Esophagus muscularis mucosa (tissue), 4 donors: ENCODE measurements at places on chromosomes 7 and 10. TPM values are rescaled to one million over a fixed set of nuclear protein-coding genes. Genes with fewer than 3 reads are reported as not detected.

Gene PDE1C
- total RNA-seq: 19.9 TPM

Gene PDZD8
- 43.7 TPM for total RNA-seq

Gene PNLIPRP3
- total RNA-seq: not detected

Gene ZNF488
- total RNA-seq: 0.11 TPM

Gene OR2A5
- total RNA-seq: not detected

Gene AGR2
- total RNA-seq: not detected

Gene CLDN4
- total RNA-seq: 0.71 TPM

Gene GIMAP5
- total RNA-seq: 48.2 TPM

DNA sequence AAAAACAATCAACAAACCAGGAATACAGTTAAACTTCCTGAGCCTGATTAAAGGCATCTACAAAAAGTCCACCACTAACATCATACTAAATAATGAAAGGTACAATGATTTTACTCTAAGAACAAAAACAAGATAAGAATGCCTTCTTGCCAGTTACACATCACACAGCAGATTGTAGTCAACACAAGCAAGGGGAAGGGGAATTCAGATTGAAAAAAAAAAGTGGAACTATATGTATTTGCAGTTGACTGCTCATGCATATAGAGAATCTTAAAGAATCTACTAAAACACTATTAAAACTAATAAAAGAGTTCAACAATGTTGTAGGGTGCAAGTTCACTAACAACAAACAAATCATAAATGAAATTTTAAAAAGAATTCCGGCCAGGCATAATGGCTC is 28.5 kb downstream of the ZNF33B start:
- no peak overlapping the region for H3K27ac ChIP-seq
- no peak for DNase-seq
- no peaks in the 10 kb centered on the region for H3K4me1 ChIP-seq
- no peaks in the 10 kb centered on the region for H3K27me3 ChIP-seq

GRCh38 chr10:111360260-111360925 is 283.6 kb downstream of the ADRA2A start:
- H3K27ac ChIP-seq: no peak overlapping the region
- no peaks in the 10 kb centered on the region for H3K27me3 ChIP-seq
- DNase-seq: peak; percentile 50
- H3K4me3 ChIP-seq: no peak overlapping the region
- no peaks in the 10 kb centered on the region for H3K4me1 ChIP-seq
- no peaks in the 10 kb centered on the region for H3K36me3 ChIP-seq

DNA sequence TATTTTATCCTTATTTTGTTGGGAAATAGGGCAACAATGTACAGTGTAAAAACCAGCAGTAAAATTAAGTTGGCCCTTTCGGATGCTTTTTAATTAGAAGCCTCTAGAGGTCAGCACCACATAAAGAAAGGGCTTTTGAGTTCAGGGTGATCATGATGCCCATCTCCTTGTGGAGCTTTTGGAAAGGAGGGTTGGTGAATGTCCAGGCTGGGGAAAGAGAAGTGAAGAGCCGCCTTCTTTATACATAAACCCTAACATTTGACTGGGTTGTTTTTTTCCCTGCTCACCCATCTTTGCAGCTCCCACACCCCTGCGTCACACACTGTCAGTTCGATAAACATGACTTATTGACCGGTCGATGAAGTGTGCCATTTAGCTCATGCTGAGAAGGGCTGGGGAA is 29.8 kb downstream of the MTURN start:
- H3K4me1 ChIP-seq: peaks cover 19% of the 10 kb centered on the region
- no peak for DNase-seq
- H3K27me3 ChIP-seq: no peaks in the 10 kb centered on the region
- H3K36me3 ChIP-seq: peaks cover 6% of the 10 kb centered on the region

GRCh38 chr7:158710651-158711102 is 6.1 kb upstream of the NCAPG2 start:
- H3K4me1 ChIP-seq: peaks cover 3% of the 10 kb centered on the region
- H3K36me3 ChIP-seq: no peaks in the 10 kb centered on the region
- no peak for DNase-seq
- no peak overlapping the region for H3K27ac ChIP-seq
- no peaks in the 10 kb centered on the region for H3K27me3 ChIP-seq
- no peak overlapping the region for H3K4me3 ChIP-seq

GRCh38 chr7:78420001-78420400 is 621.4 kb downstream of the PHTF2 start:
- no peak overlapping the region for H3K4me3 ChIP-seq
- H3K27me3 ChIP-seq: no peaks in the 10 kb centered on the region
- no peak for DNase-seq
- no peak overlapping the region for H3K27ac ChIP-seq

- no peak for DNase-seq
- no peak overlapping the region for H3K27ac ChIP-seq
- no peaks in the 10 kb centered on the region for H3K27me3 ChIP-seq
Measured at GRCh38 chr7:2362385-2363088, 7.9 kb downstream of the EIF3B start.

GRCh38 chr7:45985902-45986301 is 64.8 kb upstream of the IGFBP3 start:
- no peaks in the 10 kb centered on the region for H3K4me1 ChIP-seq
- H3K27ac ChIP-seq: no peak overlapping the region
- no peaks in the 10 kb centered on the region for H3K36me3 ChIP-seq
- peaks cover 6% of the 10 kb centered on the region for H3K27me3 ChIP-seq
- DNase-seq: peak; percentile 87

- DNase-seq: no peak
- no peak overlapping the region for H3K4me3 ChIP-seq
- H3K27me3 ChIP-seq: peaks cover 14% of the 10 kb centered on the region
- no peaks in the 10 kb centered on the region for H3K36me3 ChIP-seq
Measured at GRCh38 chr10:101563007-101563406, 25.1 kb downstream of the POLL start.

DNA sequence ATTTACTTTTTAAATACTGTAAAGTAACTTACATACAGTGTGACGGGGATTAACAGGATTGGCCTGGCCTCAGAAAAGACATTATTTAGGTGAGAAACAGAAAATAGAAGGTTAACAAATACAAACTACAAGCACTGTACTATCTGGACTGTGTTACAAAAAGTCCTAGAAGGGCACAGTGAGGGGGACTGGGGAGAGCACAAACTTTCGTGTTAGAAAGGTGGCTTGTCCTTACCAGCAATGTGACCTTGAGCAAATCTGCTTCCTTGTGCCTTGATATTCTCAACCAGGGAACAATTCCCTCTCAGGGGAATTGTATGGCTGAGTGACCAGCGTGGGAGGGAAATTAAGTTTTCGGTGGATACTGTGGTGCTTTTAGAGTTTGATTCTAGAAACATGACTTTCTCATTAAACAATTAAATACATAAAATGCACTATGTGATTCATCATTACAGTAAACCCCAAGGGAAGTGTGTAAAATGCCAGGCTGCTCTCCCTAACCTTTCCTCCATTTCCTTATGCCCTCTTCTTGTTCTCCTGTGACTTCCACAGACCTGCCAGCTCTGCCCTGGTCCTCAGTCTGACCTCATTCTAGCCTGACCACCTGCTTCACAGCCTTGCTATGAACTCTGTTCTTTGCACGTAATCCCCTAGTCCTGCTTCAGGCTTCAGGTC is 57.7 kb downstream of the OSBPL3 start:
- H3K27ac ChIP-seq: no peak overlapping the region
- no peaks in the 10 kb centered on the region for H3K36me3 ChIP-seq

DNA sequence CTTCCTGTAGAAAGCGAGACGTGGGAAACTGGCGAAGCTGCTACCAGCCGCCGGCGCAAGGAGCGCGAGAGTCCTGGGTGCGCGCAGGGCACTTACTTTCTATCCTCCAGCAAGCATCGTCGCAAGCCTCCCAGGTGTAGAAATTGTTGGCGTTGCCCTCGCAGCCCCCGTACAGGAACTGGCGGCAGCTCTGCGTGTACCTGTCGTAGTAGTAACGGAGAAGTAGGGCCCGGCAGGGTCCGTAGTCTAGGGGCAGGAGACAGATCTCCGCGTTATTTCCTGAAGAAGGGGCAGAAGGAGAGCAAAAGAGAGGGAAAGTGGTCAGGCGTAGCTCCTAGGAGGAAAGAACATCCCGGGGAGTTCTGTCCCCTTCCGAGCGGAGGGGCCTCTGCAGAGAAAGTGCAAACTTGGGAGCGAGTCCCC is 501 bp downstream of the TFPI2 start:
- peak overlapping the region; percentile 62 for H3K4me3 ChIP-seq
- DNase-seq: no peak
- H3K27me3 ChIP-seq: peaks cover 10% of the 10 kb centered on the region
- H3K36me3 ChIP-seq: no peaks in the 10 kb centered on the region

DNA sequence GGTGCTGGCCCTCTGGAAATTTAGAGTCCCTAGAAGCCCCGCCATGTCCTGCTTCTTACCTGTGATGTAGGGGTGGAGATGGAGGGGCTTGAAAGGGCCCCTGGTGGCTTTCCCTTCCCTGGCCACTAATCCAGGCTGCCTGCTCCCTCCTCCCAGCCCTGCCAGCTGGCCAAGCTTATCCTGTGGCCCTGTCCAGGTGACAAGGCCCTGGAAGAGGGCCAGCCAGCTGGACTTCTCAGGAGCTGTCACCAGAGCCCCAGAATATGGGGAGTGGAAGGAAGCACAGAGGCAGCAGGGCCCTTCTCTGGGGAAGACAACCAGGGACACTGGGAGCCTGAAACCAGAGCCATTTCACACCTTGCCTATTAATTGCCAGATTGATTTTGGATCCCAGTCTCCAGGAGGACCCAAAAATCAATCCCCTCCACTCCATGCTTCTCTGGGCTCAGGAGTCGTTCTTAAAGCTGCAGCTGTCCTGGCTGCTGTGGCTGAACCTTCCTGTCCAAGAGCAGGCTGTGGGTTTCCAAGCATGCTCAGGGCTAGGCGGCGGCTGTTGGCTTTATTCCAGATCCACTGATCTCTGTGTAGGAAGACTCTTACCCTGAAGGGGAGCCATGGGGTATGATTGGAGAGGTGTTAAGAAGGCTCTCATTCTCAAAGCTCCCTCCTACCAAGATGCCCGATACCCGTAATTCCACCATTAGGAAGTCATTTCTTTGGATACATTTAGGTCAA is 52.6 kb upstream of the PCBD1 start:
- no peaks in the 10 kb centered on the region for H3K36me3 ChIP-seq
- no peaks in the 10 kb centered on the region for H3K27me3 ChIP-seq

DNA sequence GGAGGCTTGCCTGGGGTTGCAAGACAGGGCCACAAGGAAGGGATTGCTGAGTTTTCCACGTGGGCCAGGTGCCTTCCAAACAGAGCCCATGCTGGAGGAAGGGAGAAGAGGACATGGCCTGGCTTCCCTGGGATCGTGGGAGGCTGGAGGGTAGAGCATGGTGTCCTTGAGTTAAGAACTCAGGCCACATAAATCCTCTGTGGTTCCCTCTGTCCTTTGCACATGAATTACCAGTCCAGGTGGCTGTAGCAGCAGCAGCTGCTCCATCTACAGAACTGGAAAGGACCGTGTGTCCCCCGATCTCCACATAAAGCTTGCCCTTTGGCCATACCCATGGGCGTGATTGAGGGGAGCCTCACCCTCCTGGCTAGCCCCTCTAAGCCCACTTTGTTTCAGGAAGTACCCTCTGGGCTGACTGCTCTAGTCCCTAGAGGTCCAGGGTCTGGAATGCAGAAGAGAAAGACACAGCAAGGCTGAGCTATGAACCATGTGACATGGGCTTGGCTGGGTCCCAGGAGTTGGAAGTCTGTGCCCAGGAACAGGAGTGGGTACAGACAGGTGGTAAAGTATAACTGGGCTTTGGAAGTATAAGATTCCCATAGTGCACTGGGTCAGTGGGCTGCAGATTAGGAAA is 84.9 kb downstream of the C10orf105 start:
- DNase-seq: no peak
- H3K4me3 ChIP-seq: no peak overlapping the region
- peaks cover 56% of the 10 kb centered on the region for H3K4me1 ChIP-seq
- H3K27me3 ChIP-seq: no peaks in the 10 kb centered on the region

DNA sequence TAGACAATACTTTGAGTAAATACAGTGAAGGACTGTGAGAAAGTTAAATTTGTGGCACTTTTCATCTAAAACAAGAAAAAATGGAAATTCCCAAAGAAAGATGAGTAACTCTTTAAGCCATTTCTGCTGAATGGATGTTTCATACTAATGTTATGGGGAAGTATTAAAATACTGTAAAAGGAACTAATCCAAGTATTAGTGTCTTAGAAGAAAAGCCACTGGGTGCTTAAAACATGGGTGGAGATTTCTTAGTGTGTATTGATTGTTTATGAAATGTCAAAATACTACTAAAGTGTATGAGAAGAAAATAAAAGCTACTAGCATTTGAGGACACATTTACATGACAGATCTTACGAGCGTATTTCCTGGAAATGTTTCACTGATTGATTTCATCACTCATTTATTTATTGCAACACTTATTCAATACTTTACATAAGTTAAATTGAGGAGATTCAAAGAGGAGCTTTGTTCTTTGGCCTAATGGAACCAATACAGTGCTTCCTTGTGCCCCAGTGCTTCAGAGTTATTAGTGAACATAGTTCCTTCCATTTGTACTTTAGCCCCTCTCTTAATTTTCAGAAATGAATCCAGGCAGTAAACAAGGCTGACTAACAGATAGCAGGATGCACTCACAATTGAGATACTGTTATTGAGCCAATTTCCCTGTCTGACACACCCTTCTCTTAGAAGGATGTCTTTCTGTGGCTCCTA is 155.5 kb upstream of the AHR start:
- no peaks in the 10 kb centered on the region for H3K36me3 ChIP-seq
- H3K27me3 ChIP-seq: no peaks in the 10 kb centered on the region
- peak overlapping the region; percentile 28 for H3K27ac ChIP-seq

GRCh38 chr7:107691716-107692115 is 31.1 kb downstream of the SLC26A4 start:
- peak; percentile 47 for DNase-seq
- H3K4me3 ChIP-seq: no peak overlapping the region
- peaks cover 9% of the 10 kb centered on the region for H3K4me1 ChIP-seq
- no peaks in the 10 kb centered on the region for H3K36me3 ChIP-seq

DNA sequence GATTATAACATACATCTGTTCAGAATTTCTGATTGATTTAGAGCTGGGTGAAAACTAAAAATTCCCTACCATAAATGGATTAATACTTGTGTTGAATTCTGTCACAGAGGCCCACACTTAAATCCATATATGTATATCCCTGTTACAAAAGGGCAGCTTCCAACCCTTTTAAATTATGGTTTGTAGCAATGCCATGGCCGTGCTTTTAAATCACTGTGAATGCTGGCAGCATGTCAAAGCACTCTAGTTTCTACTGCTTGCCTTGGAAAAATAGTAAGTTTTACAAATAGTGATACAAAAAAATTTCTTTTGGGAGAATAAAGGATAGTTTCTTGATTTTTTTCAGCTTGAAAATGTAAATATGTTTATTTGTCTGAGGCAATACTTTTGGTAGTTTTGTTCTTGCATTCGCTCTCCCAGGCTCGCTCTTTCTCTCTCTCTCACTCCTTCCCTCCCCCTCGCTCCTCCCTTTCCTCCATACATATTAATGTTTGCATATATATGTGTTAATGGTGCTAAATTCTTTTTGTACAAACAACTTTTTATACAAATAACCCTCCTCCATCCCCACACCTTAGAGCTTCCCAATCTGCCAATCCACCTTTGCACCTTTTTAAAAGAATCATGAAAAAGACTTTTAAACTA is 29.8 kb downstream of the TES start:
- H3K27me3 ChIP-seq: no peaks in the 10 kb centered on the region
- H3K36me3 ChIP-seq: no peaks in the 10 kb centered on the region
- no peak overlapping the region for H3K4me3 ChIP-seq
- peak overlapping the region; percentile 39 for H3K27ac ChIP-seq

GRCh38 chr7:4803397-4804241 is 28.2 kb downstream of the AP5Z1 start:
- no peaks in the 10 kb centered on the region for H3K27me3 ChIP-seq
- H3K36me3 ChIP-seq: no peaks in the 10 kb centered on the region
- DNase-seq: no peak
- H3K4me1 ChIP-seq: peaks cover 5% of the 10 kb centered on the region
- H3K4me3 ChIP-seq: no peak overlapping the region
- H3K27ac ChIP-seq: no peak overlapping the region

GRCh38 chr10:132907821-132908620 is 34.3 kb downstream of the CFAP46 start:
- no peaks in the 10 kb centered on the region for H3K36me3 ChIP-seq
- no peaks in the 10 kb centered on the region for H3K27me3 ChIP-seq
- no peak overlapping the region for H3K27ac ChIP-seq
- no peak for DNase-seq
- no peaks in the 10 kb centered on the region for H3K4me1 ChIP-seq
